Cerebellum (tissue), 4 donors: ENCODE measurements at places on chromosomes 16 and 17. TPM values are rescaled to one million over a fixed set of nuclear protein-coding genes. Genes with fewer than 3 reads are reported as not detected.

The KRT35 gene
- not detected for total RNA-seq

GRCh38 chr16:50599494-50599893, 51.3 kb downstream of the NKD1 start:
- DNase-seq = no peak

The VWA3A gene
- 5.4 TPM for total RNA-seq

The CLEC19A gene
- total RNA-seq = 0.27 TPM

DNA sequence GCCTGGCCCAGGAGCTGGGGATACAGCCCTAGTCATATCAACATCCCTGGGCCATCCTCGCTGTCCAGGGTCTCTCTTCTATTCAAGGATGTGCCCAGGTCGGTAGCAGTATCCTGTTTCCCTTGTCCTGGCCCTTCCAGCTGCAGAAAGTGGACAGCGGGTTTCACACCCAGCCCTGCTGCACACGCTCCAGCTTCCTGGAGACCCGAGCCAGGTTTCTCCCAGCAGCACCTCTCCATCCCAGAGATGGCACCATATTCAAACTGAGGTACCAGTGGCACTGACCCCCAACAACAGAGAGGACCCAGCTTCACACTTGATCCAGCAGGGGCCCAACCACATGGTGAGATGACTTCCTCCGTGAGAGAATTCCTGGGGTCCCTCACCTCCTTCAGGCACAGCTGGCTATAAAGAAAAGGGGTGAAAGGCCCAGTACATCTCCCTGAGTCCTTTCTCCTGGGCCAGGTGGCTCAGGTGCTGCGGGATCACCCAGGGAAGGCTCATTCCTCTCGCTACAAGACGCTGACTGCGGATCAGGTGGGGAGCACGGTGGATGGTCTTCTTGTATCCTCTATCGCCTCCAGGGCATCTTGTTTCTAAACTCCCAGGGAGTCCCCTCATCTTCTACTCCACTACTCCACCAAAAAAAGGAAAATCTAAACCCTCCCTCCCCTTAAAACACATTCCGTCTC, 1.4 kb downstream of the CUEDC1 start:
- no peak for DNase-seq

DNA sequence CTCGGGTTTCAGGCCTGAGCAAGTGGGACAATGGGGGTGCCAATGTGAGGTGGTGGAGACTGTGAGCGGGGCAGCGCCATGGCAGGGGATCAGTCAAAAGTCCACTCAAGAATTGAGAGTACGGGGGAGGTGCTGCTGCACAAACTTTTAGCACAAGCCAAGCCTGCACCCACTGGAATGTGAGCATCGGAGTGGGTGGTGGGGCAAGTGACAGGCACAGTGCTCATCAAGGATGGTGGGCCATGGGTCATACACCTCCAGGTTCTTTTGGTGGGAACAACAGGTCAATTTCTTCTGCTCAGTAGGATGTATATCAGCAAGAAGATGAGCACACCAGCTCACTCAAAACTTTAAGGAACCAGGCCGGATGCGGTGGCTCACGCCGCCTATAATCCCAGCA, 32.4 kb upstream of the PEMT start:
- no peak for DNase-seq

DNA sequence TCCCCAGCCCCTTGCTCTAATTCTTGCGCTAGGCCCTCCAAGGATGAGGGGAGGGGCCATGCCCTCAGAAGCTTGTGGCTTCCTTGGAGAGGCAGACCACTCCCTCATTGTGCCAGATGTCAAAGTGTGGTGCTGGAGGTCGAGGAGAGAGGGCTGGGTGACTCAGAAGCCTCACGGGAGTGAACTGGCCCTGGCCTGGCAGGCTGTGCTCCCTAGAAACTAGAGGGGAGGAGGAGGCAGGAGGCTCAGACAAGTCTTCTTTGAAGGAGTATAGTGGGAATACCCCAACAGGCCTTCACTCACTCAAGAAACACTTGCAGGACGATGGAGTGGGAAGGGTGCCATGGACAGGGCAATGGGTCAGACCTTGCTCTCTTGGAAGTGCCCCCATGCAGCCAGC, 18.5 kb downstream of the ANKRD40 start:
- no peak for DNase-seq
